ENCODE measurements at places on chromosomes 13 and 19.

DNA sequence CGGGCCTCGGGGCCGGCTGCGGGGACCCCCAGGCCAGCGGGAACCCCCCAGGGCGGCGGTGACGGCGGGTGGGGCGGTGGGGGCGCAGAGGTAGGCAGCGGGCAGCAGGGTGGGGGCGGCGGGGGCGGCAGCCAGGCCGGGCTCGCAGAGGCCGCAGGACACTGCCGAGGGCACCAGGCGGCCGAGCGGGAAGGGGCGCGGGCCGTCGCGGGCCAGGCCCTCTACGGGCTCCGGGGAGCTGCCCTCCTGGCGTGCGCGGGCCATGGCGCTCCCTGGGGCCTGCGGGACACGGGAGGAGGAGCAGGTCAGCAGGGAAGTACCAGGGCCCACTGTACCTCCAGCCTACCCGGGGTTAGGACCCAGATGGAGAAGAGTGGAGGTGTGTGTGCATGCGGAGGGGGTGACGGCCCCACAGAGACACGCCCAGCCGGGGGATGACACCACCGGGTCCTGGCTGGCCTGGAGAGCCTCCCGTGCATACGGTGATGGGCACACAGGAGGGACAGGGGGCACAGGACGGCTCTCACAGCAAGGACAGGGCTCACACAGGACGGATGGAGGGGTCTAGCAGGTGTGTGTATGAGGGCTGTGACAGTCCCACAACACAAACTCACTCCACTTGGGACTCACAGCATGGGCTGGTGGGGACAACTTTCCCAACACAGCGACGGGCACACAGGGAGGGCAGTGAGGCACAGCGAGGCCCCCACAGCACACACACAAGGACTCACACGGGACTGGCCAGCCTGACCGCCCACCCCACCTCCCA is 2.6 kb downstream of the BBC3 start:
- peak; percentile 63 for DNase-seq

- no peak for DNase-seq
Observed at GRCh38 chr13:50156561-50157127, 141.4 kb downstream of the KCNRG start.

GRCh38 chr19:53621885-53622740 is 9.7 kb upstream of the DPRX start:
- DNase-seq, result no peak

DNA sequence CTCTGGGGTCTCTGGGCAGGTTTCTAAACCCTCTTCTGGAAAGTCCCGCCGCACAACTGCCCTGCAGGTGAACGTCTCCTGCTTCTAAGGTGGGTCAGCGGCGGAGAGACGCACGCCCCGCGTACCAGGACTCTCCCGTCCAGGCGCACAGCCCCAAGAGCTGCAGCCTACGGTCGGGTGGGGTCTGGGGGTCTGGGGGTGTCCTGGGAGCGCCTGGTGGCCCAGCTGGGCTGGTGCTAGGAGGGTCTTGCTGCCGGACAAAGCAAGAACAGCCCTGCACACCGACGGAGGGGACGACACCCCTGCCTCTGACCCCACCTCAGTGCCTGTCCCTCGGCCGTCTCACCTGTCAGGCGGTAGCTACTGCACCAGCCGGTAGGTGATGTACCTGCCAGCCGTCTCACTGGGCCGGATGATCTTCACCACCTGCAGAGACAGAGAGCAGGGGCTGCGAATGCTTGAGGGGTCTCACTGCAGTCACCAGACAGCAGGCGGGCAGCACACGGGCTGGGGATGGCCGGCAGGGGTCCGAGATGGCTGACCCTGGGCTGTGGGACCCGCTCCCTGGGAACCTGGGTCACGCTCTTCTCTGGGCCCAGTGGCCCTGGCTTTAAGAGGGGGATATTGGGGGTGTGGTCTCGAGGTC is 5.9 kb downstream of the POLR2E start:
- DNase-seq, result no peak

- no peak for DNase-seq
Observed at GRCh38 chr13:31172535-31172934, 10.8 kb upstream of the HSPH1 start.

DNA sequence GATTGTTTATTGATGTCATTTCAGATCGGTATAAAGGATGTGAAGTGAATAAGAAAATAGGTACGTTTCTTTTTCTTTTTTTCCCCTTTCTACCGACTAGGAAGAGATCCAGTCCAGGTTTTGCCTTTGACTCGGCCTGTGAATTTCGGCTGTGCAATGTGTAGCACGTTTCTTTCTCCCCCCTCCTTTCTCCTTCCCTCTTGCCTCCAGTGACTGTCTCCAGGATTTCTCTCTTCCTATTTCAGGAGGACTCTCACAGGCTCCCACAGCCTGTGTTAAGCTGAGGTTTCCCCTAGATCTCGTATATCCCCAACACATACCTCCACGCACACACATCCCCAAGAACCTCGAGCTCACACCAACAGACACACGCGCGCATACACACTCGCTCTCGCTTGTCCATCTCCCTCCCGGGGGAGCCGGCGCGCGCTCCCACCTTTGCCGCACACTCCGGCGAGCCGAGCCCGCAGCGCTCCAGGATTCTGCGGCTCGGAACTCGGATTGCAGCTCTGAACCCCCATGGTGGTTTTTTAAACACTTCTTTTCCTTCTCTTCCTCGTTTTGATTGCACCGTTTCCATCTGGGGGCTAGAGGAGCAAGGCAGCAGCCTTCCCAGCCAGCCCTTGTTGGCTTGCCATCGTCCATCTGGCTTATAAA is at the start of gene GPC6:
GPC6 (plus strand) TSS at position 185 of the 657 bp plus-strand sequence.
- DNase-seq, result no peak

GRCh38 chr13:88031980-88032559 is 360.9 kb downstream of the SLITRK5 start:
- no peak for DNase-seq

GRCh38 chr13:57624565-57625435 is 6.7 kb upstream of the PCDH17 start:
- no peak for DNase-seq

- no peak for DNase-seq
Observed at GRCh38 chr19:53642381-53643099, 10.7 kb downstream of the DPRX start.

GRCh38 chr13:20713014-20713376 is 9.5 kb downstream of the IL17D start:
- DNase-seq, result no peak

GRCh38 chr19:46958532-46958931 is 61.1 kb upstream of the NPAS1 start:
- no peak for DNase-seq

- DNase-seq, result no peak
Observed at GRCh38 chr13:99893567-99893966, 78.0 kb downstream of the ZIC5 start.

DNA sequence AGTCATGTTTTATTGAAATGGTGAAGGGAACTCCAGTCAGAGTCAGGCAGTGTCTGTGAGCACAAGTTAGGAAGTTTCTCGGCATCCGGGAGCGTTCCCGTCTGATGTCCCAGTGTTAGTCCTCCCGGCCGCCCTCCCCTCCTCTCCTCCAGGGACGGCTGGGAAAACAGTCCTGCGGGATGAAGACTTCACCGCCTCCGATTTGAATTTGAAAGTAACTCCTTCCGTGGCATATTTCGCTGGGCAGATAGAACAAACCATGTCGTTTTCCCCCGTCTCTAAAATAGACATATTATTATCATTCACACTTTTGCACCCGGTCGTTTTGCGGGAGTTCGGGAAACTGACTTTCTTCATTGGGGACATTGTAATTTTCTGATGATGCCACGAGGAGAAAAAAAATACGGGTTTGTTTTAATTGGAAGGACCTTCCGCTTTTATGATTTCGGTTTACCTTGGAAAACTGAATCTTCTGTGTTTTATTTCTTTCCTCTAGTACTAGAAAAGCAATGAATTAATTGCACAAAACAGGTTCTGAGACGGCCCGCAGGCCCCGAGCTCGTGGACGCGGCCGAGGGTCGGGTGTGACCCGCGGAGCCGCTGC is 76.6 kb downstream of the ZIC5 start:
- no peak for DNase-seq

- DNase-seq, result no peak
Observed at GRCh38 chr13:50691681-50692263, 151.7 kb downstream of the DLEU7 start.

- DNase-seq, result no peak
Observed at GRCh38 chr19:359653-359925, 15.0 kb upstream of the MIER2 start.

DNA sequence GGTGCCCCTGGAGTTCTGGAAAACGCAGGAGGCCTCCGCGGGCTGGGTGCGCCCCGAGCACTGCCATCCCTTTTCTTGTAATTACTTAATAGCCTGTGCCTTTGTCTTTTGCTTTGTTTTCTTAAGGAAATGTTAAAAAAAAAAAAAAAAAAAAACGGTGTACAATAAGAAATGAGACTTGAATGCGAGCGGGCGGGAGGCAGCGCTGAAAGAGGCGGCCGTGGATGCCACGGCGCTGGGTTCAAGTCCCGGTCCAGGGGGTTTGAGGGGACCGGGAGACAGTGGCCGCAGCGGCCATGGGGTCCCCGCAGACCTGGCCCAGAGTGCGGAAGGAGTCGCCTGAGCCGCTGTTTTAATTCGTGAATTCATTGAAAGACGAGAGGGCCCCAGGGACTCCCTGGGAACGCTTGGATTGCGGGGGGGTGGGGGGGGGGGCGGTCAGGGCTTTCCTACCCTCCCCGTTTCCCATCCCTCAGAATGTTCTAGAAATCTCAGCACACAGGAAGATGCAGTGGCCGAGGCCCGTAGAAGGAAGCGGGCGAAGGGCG is 349.2 kb upstream of the ARGLU1 start:
- DNase-seq, result no peak

All from activated T-cell treated with anti-CD3 and anti-CD28 coated beads, Interleukin-2, amount 50 U/mL, for 1 hour (primary cell).